Activated CD8-positive, alpha-beta T cell treated with anti-CD3 and anti-CD28 coated beads, Interleukin-2, amount 10 ng/mL, durations not matched to agents 7 days and 5 days (primary cell): ENCODE measurements at places on chromosomes 4 and X.

DNA sequence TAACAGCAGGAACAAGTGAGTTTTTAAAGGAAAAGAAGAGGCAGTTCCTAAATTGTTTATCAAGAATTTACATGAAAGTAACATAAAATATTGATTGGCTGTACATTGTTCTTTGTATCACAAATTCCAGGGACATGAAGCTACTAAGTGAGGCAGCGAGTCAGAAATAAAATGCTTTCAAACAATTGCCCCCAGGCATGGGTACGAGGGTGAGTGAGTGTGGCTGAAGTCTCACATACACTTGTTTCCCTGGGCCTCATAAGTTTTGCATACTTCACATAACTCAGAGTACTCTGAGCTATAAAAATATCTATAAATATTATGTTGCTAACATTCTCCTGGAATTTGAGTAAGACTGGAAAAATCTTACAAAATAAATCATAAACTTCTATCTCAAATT lies 511.6 kb upstream of the PRKX start:
- no peaks in the 10 kb centered on the region for H3K4me1 ChIP-seq
- H3K4me3 ChIP-seq = no peak overlapping the region
- no peaks in the 10 kb centered on the region for H3K36me3 ChIP-seq
- DNase-seq = no peak

GRCh38 chr4:148740701-148741100 lies 298.5 kb upstream of the NR3C2 start:
- no peaks in the 10 kb centered on the region for H3K36me3 ChIP-seq
- H3K27ac ChIP-seq = no peak overlapping the region
- H3K4me3 ChIP-seq = no peak overlapping the region

- H3K27ac ChIP-seq = no peak overlapping the region
- no peak overlapping the region for H3K4me3 ChIP-seq
- no peaks in the 10 kb centered on the region for H3K27me3 ChIP-seq
- no peak for DNase-seq
- H3K4me1 ChIP-seq = no peaks in the 10 kb centered on the region
Observed at GRCh38 chr4:172099376-172099775, 286.2 kb downstream of the GALNTL6 start.

GRCh38 chr4:121304893-121305292 lies 75.9 kb downstream of the QRFPR start:
- peaks cover 20% of the 10 kb centered on the region for H3K4me1 ChIP-seq
- H3K4me3 ChIP-seq = no peak overlapping the region
- H3K27ac ChIP-seq = no peak overlapping the region
- no peaks in the 10 kb centered on the region for H3K27me3 ChIP-seq
- no peak for DNase-seq

GRCh38 chrX:9816084-9816700 lies 30.0 kb downstream of the SHROOM2 start:
- H3K27me3 ChIP-seq = peaks cover 13% of the 10 kb centered on the region
- H3K27ac ChIP-seq = no peak overlapping the region
- peaks cover 3% of the 10 kb centered on the region for H3K4me1 ChIP-seq
- no peak overlapping the region for H3K4me3 ChIP-seq

GRCh38 chr4:70772929-70773555 lies 51.3 kb downstream of the RUFY3 start:
- no peak overlapping the region for H3K27ac ChIP-seq
- H3K27me3 ChIP-seq = no peaks in the 10 kb centered on the region
- peaks cover 8% of the 10 kb centered on the region for H3K4me1 ChIP-seq
- peaks cover 12% of the 10 kb centered on the region for H3K36me3 ChIP-seq

- peaks cover 34% of the 10 kb centered on the region for H3K36me3 ChIP-seq
- no peaks in the 10 kb centered on the region for H3K27me3 ChIP-seq
- no peaks in the 10 kb centered on the region for H3K4me1 ChIP-seq
- no peak overlapping the region for H3K4me3 ChIP-seq
Observed at GRCh38 chr4:26420913-26421312, 69.4 kb downstream of the CCKAR start.

DNA sequence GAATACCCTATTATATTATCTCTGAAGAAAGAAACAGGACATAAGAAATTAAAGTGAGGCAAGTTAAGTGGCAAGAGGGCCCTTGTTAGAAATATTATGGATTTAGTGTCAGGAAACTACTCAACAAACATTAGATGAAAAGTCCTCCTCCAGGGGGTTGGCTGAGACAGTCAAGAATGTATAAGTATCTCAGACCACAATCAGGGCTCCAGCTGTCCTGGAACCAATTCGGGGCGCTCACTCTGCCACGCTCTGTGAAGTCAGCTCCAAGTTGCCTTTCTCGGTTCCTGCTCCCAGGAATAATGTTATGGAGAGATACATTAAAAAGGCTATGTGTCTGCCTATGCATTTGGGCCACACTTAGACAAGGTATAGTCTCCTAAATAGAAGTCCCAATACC lies 73.3 kb downstream of the RASGEF1B start:
- DNase-seq = no peak
- H3K27ac ChIP-seq = no peak overlapping the region
- no peak overlapping the region for H3K4me3 ChIP-seq
- H3K36me3 ChIP-seq = no peaks in the 10 kb centered on the region
- no peaks in the 10 kb centered on the region for H3K4me1 ChIP-seq

- no peak for DNase-seq
- no peak overlapping the region for H3K4me3 ChIP-seq
- H3K4me1 ChIP-seq = peaks cover 9% of the 10 kb centered on the region
- no peak overlapping the region for H3K27ac ChIP-seq
- peaks cover 8% of the 10 kb centered on the region for H3K27me3 ChIP-seq
Observed at GRCh38 chr4:121510341-121510874, 129.6 kb upstream of the QRFPR start.

DNA sequence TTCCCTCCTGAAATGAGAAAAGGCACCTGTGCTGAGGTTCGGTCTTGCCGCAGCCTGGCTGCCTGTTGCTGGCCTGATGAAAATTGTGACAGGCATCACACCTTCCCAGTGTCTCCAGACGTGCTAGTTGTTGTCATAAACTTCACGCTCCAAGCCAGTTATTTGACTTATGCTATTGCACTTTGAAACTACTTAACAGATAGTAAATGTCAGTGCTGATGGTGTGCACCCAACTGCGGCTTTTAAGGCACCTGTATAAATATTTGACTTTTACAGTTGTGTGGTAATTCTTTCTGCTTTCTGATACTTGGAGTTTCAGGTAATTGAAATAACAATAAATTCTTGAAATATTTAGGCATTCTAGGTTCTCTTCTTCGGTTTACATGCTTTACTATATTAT lies 1.8 kb downstream of the WWC2 start:
- H3K27ac ChIP-seq = no peak overlapping the region
- no peak overlapping the region for H3K4me3 ChIP-seq
- peaks cover 37% of the 10 kb centered on the region for H3K27me3 ChIP-seq
- no peaks in the 10 kb centered on the region for H3K36me3 ChIP-seq
- H3K4me1 ChIP-seq = no peaks in the 10 kb centered on the region

DNA sequence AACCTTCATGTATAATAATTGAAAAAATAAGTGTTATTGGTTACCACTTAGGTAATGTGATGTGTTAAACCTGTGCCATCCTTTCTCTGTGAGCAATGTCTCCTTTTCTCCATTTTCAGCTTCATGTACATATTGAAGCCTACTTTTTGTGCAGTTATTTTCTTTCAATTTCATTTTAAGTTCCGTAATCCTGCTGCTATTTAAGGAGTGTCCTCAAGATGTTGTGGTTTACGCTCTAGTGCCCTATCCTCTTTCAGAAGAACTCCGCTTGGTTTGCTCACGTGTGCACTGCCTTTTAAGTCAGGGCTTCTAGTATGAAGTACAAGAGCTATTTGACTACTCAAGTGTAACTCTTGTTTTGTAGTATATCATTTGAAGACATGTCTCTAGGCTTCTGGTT lies 2253.2 kb upstream of the TENM3 start:
- no peak overlapping the region for H3K27ac ChIP-seq
- no peak for DNase-seq
- H3K4me3 ChIP-seq = no peak overlapping the region
- H3K4me1 ChIP-seq = no peaks in the 10 kb centered on the region
- no peaks in the 10 kb centered on the region for H3K36me3 ChIP-seq

DNA sequence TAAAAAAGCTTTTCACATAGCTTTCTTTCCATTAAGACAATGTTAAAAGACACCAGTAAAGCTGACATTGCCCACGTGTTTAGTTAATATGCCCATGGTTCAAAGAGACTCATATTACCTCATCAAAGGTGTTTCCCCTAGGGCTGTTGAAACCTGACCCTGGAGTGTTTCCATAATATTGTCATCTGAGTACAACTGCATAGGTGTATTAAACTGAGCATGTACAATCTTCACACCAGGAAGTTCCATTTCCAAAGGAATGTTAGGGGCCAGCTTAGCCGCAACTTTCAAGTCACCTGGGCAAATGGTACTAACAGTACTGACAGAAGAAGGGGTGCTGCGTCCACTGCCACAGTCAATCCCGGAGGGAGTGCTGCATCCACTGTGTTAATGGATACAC lies 27.1 kb downstream of the PDLIM3 start:
- H3K4me3 ChIP-seq = no peak overlapping the region
- H3K4me1 ChIP-seq = peaks cover 5% of the 10 kb centered on the region
- DNase-seq = no peak
- H3K36me3 ChIP-seq = no peaks in the 10 kb centered on the region
- H3K27ac ChIP-seq = no peak overlapping the region
- peaks cover 52% of the 10 kb centered on the region for H3K27me3 ChIP-seq

- no peak overlapping the region for H3K4me3 ChIP-seq
- H3K4me1 ChIP-seq = no peaks in the 10 kb centered on the region
- no peak for DNase-seq
- no peak overlapping the region for H3K27ac ChIP-seq
Observed at GRCh38 chr4:55503169-55503568, 43.5 kb downstream of the CLOCK start.

DNA sequence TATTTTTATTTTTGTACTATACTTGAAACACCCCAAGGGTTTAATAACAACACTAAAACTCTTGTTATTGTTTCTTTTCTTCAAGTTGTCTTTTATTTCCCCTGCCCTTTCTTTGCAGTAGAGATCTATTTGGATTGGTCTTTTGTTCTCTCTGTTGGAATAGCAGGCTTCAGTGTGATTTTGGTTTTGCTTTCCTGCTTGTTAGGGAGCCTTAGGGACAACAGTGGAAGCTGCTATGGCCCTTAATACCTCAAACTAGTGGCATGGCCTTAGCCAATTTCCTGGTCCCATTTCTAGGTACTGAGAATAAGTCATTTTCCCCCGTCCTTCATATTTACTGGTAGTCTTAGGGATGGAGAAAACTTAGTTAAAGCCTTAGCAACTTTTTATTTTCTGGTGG lies 535.4 kb upstream of the NDST4 start:
- DNase-seq = no peak
- no peaks in the 10 kb centered on the region for H3K27me3 ChIP-seq
- H3K27ac ChIP-seq = no peak overlapping the region
- H3K36me3 ChIP-seq = no peaks in the 10 kb centered on the region
- H3K4me3 ChIP-seq = no peak overlapping the region
- H3K4me1 ChIP-seq = no peaks in the 10 kb centered on the region

GRCh38 chr4:33802578-33802977 lies 2441.7 kb downstream of the ARAP2 start:
- H3K36me3 ChIP-seq = no peaks in the 10 kb centered on the region
- H3K27me3 ChIP-seq = no peaks in the 10 kb centered on the region
- H3K4me1 ChIP-seq = no peaks in the 10 kb centered on the region
- DNase-seq = no peak
- H3K27ac ChIP-seq = no peak overlapping the region
